Fibroblast of skin of left biceps (primary cell): ENCODE measurements at places on chromosomes 2 and 18.

DNA sequence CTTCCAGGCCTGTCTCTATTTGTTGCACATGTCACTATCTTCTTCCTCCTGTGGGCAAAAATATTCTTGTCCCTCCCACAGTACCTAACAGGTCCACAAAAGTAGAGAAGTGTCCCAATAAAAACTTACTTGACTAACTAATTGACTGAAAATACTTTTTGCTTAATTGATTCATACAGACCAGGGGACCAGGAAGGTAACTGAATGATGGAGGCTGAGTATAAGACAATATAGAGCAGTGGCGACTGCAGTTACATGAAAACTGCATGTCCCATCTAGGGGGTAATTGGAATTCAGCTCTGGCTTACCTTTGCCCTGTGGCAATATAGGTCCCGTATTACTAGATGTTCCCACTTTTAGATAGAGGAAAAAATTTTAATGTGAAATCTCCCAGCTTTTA is 112.9 kb upstream of the CREB1 start:
- DNase-seq: no peak

GRCh38 chr18:74967979-74968378 is 241.0 kb downstream of the PTGR3 start:
- no peak for DNase-seq

- DNase-seq: no peak
Measured at GRCh38 chr2:88096708-88097107, 29.1 kb downstream of the SMYD1 start.

DNA sequence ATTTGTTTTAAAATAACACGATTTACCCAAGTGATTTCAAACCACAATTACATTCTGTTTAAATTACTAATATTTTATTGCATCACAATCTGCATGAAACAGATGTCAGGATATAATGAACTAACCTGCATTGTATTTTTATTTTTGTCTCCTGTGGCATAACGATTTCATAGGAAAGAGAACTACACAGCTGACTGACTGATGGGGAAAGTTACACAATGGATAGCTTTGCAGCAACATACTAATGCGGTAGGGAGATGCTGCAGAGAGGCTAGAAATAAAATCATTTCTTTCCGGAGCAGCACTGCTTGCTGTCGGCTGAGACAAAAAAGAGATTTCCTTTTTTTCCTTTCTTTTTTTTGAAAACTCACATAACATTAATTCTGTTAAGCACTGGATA is 36.9 kb downstream of the SCN1A start:
- DNase-seq: no peak

- DNase-seq: peak; percentile 76
Measured at GRCh38 chr2:64988420-64989125, 626 bp upstream of the SLC1A4 start.
